ENCODE measurements at places on chromosomes 5 and 9. TPM values are rescaled to one million over a fixed set of nuclear protein-coding genes. Genes with fewer than 3 reads are reported as not detected.

The PIP5K1B gene
- not detected for polyA plus RNA-seq

The GABRA1 gene
- polyA plus RNA-seq, result 0.02 TPM

The PCDHB3 gene
- polyA plus RNA-seq, result 2.3 TPM

The LCN9 gene
- polyA plus RNA-seq, result not detected

The FLT4 gene
- 0.14 TPM for polyA plus RNA-seq

The CNTFR gene
- 0.18 TPM for polyA plus RNA-seq

The C5orf58 gene
- not detected for polyA plus RNA-seq

The FOXD4L5 gene
- not detected for polyA plus RNA-seq

The LRRTM2 gene
- 0.33 TPM for polyA plus RNA-seq

The GMCL2 gene
- polyA plus RNA-seq, result not detected
